ENCODE measurements at places on chromosomes 4 and X.
A peak's percentile ranks its signal among the peaks of the same experiment; 100 is the strongest.

DNA sequence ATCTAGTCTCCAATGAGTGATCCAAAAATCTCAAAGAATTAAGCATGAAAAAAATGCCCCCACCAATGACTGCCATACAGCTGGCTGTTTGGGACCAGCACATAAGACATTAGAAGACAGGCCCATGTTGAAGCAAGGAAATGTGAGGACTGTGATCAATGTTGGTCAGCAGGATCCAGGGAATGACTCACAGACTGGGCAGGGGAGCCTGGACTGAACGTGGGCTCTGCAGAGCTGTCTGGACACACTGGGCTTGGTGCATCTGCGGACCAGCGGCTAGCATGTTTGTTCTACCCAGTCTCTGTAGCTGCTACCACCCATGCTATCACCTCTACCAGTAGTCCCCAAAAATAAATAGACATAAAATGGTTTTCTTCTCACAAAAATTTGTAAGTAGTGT lies 108.6 kb downstream of the PALLD start:
- DNase-seq: no peak

- no peak for DNase-seq
Measured at GRCh38 chr4:112546476-112546875, 30.5 kb upstream of the NEUROG2 start.

DNA sequence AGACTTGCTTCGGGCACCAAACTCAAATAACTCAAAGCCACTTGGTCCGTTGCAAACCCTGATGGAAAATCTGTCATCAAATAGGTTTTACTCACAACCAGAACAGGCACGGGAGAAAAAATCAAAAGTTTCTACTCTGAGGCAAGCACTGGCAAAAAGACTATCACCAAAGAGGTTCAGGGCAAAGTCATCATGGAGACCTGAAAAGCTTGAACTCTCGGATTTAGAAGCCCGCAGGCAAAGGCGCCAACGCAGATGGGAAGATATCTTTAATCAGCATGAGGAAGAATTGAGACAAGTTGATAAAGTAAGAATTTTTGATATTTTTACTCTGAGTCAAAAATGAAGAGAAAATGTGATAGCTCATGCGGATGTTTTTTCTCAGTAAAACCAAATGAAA lies 87.2 kb downstream of the NRK start:
- no peak for DNase-seq

- no peak for DNase-seq
Measured at GRCh38 chrX:85851418-85851817, 195.9 kb downstream of the CHM start.

DNA sequence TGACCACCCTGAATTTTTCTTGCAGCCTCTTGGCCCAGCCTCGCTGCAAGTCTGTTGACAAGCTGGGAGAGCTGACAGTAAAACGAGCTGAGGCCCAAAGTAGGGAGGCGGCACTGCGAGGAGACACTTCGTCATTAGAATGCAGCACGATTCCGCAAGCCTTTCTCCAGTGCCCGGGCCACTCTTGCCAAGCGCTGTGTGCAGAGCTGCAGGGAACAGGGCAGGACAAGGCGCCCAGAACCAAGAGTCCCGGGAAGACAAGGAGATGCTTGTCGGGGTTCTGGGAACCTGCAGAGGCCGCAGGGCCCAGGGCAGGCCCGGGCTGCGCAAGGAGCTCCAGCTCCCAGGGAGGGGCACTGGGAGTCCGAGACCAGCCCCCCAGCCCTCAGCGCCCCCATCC lies 187.1 kb downstream of the BCOR start:
- DNase-seq: no peak

GRCh38 chrX:10514891-10515290 lies 105.5 kb downstream of the MID1 start:
- no peak for DNase-seq

DNA sequence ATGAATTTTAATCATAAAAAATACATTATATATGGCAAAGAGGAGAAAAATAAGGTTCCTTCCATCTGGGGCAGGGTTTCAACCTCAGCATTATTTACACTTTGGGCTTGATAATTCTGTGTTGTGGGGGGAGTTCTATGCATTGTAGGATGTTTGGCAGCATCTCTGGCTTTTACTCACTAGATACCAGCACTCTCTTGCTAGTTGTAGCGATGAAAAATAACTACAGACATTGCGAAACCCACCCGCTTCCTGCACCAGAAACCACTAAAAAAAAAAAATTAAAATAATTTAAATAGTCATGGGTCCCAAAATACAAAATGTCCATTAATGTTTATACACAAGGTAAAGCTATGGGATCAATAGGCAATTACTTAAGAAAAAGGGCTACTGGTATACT lies 52.7 kb downstream of the PPP3CA start:
- no peak for DNase-seq

GRCh38 chr4:87066403-87067123 lies 131.8 kb downstream of the AFF1 start:
- DNase-seq: no peak

- DNase-seq: no peak
Measured at GRCh38 chrX:52983321-52984000, 25.1 kb upstream of the FAM156A start.

GRCh38 chr4:26145212-26145611 lies 175.6 kb upstream of the RBPJ start:
- DNase-seq: no peak

- DNase-seq: no peak
Measured at GRCh38 chr4:163865010-163865409, 370.5 kb downstream of the TMA16 start.

DNA sequence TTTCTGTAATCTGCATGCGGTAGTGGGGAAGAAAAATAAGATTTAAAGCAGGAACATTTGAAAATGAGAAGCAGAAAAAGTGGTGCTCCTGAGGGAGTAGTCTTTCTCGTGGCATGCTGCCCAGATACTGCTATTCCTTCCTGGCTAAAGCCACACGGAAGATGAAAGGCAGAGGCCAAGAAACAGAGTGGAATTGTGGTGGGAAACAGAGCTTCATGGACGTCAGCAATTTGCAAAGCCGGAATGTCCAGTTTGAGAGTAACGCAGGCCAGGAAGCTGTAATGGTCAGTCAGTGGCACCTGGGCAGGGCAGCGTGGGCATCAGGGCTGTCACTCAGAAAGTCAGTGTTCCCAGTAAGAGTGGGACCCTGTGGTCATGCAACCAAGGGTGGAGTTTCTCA lies 63.7 kb upstream of the FMR1 start:
- DNase-seq: no peak

DNA sequence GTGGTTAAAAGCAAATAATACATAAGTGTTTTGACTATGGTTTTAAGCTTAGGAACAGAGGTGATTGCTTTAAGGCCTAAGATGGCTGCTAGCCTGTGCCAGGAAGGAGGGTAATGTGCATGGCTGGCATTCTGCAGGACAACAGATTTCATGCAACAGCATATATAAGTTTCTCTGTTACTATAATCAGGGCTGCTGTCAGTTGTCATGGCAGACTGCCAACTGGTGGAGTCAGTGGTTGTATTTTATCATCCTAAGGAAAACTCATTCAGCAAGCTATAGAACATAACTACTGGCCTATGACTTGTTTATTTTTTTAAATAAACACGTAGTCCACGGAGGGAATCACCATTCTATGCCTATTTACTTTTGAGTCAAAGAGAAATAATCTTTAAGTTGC lies 77.7 kb upstream of the DCAF8L1 start:
- no peak for DNase-seq

- DNase-seq: no peak
Measured at GRCh38 chrX:48677516-48677915, 6.1 kb upstream of the WAS start.

DNA sequence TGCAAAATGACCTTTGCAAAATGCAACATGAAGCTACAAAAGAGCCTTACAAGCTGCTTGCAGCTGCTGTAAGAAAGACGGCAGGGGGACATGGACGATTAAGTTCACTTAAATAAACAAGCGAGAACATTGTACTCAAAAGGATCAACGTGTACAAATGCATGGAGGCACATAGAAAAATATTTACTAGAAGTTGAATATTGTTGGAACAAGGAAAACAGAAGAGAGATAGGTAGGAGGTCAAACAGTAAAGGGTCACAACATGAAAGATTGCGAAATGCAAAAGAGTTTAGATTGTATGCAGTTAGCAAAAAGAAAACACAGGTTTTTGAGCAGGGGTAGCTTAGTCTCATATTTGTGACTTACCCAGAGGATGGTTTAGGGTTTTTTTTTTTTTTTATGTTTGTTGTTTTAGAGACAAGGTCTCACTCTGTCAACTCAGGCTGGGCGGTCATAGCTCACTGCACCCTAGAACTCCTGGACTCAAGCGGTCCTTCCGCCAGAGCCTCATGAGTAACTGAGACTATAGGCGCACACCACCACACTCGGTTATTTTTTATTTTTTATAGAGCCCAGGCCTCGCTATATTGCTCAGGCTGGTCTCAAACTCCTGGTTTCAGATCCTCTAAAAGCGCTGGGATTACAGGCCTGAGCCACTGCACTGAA lies 1.4 kb upstream of the PHF8 start:
- DNase-seq: no peak

DNA sequence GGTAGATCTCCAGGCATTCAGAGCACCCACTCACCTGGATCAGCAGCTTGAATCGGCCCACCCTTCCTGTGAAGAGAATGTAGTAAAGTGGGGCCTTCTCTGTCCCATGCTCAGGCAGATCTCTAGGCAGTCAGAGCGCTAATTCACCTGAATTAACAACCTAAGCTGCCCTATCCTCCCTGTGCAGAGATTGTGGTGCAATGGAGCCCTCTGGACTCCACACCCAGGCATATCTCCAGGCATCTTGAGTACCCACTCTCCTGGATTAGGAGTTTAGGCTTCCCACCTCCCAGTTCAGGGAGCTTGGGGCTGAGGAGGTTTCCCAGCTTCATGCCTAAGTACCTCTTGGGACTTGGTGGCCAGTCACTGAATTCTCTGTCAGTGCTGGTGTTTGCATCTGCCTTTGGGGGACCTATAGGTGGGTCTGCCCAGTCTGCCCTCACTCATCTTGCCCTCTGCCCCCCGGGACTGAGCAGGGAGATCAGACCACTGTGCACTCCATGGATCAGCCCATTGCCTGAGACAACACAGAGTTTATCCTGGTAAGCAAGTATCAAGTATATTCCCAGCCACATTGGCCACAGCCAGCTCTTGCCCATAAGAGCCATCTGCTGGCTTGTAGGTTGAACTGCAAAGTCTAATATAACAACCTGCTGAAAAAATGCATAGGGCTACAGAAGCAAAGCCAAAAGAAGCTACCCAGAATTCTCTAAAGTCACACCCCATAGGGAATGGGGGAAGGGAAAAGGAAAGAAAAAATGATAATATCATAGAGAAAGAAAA lies 372.9 kb downstream of the KLHL13 start:
- DNase-seq: no peak

- DNase-seq: no peak
Measured at GRCh38 chr4:170990989-170991589, 822.1 kb upstream of the GALNTL6 start.

DNA sequence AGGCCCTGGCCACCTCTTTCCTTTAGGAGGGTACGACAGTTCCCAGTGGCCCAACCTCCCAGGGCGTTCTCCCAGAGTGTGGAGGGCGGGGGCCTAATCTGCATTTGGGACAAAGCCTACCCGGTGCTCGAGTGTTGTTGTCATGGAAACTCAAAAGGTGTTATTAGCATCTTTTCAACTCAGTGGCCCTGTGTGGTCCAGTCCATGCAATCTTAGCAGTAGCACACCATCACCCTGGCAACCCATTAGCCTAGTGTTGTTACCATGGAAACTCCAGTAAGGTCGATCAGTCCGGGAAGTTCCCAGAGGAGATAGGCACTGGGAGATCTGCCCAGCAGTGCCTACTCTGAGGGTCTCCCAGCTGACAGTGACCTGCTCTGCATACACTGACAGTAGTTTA lies 20.2 kb downstream of the APLN start:
- DNase-seq: no peak

DNA sequence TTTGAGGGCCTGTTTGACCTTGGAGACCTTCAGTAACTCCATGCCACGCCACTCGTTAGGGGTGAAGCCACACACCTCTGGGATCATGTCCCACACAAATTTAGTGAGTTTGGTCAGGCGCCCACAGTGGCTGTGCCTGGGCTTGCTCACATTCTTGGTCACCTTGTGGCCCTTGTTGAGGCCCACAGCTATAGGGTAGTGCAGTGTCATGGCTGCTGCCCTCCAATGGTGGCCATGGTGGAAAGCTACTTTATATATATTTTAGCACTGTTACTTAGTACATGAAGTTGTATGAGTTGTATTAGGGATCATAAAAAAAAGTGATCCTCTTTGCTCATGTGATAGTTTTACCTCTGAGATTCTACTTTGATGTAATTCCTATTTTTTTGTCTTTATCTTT lies 985 bp upstream of the CXCL11 start:
- DNase-seq: no peak

DNA sequence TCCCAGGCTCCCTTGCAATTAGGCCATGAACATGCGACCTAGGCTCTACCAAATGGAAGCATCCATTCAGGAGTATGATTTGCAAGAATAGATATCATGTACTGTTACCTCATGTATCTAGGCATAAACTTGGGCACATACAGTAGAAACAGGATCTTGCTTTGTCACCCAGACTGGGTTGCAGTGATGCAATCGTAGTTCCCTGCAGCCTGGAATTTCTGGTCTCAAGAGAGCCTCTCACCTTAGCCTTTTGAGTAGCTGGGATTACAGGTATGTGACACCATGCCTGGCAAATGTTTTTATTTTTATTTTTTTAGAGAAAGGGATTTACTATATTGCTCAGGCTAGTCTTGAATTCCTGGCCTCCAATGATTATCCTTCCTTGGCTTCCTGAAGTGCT lies 994.2 kb downstream of the ADGRL3 start:
- no peak for DNase-seq

GRCh38 chrX:155662282-155662681 lies 49.5 kb upstream of the TMLHE start:
- DNase-seq: no peak

DNA sequence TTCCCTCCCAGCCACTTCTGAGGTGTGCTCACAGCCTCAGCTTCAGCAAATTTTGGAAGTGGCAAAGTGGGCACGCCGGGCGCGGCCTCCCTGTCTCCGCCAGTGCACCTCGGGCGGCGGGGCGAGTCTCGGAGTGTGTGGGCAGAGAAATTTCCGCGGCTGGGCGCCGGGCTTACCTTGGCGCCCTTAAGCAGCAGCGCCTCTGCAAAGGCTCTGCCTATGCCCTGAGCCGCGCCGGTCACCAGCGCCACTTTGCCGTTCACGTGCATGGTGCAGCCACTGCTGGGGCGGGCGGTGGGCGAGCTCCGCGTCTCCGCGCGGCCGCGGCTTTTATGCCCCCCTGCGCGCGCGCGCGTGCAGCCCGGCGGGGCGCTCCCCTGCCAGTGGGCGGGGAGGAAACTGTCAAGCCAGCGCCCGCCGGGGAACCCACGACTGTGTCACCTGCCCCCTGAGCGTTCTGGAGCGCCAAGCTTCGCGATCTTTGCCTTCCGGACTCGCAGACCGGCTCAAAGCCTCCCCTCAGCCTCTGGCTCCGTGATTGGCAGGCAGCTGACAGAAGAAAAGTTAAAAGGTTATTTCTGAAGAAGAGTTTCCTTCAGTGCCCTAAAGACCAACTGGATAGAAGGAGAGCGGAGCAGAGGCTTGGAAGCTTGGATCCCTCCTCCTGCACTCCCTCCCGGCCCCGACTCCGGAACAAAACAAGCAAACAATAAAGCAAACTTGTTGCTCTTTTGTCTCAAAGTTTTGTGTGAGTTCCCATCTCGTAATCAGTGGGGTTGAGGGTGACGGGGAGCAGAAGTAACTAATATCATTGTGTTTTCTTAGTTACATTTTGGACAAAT lies at the start of gene HPGD:
HPGD (minus strand) TSS at position 306 of the 842 bp plus-strand sequence; CDS start at position 269, 37 bp downstream.
- peak; percentile 19 for DNase-seq

Measured in stimulated activated CD4-positive, alpha-beta T cell treated with anti-CD3 and anti-CD28 coated beads, Interleukin-15, amount 100 ng/mL, for 1 hour (primary cell).